ENCODE measurements at places on chromosomes 12 and 14. TPM values are rescaled to one million over a fixed set of nuclear protein-coding genes. Genes with fewer than 3 reads are reported as not detected.

Gene ATF7IP
- 98.4 TPM for total RNA-seq

GRCh38 chr12:90888316-90888715 is 66.7 kb downstream of the CCER1 start:
- no peak for DNase-seq

DNA sequence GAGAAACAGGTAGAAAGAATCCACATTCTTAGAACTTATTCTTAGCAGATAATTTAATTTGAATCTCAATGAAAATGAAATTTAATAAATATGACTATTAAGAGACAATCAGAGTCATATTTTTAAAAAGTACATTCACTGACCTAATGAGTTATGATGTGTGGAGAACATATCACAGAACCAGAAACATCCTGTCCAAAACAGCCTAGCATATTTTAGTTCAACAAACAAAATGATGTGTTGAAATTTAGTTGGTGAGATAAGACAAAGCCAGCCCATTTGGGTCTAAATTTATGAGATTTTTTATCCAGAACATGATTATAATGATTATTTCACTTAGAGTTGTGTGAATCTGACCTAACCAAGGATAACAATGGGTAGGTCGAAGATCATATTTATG is 25.8 kb downstream of the GABARAPL1 start:
- DNase-seq, result no peak

DNA sequence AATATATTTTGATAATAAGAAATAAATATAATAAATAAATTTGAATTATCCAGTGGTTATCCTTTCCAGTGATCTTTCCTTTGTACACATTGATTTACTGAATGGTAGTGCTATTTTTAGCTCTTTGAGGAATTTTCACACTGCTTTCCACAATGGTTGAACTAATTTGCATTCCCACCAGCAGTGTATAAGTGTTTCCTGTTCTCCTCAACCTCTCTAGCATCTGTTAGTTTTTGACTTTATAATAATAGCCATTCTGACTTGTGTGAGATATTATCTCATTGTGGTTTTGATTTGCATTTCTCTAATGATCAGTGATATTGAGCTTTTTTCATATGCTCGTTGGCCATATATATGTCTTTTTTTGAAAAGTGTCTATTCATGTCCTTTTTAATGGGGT is 333.7 kb downstream of the RAD51B start:
- DNase-seq, result no peak

DNA sequence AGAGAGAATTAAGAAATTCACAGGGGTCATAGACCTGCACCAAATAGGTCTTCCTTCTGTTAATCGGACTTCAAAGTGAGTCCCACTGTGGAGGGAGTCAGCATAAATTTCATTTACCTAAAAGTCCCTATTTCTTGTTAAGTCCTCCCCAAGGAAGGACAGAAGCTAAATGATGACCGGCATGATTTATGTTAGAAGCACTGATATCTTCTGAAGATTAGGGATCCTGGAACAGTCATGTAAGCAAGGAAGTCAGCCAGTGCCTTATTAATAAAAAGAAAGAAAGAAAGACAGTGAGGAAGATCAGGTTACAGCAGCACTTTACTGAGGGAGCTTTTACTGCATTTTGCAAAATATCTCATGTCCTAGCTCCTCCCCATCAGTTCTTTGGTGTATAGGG is 287.5 kb downstream of the FOXG1 start:
- no peak for DNase-seq

DNA sequence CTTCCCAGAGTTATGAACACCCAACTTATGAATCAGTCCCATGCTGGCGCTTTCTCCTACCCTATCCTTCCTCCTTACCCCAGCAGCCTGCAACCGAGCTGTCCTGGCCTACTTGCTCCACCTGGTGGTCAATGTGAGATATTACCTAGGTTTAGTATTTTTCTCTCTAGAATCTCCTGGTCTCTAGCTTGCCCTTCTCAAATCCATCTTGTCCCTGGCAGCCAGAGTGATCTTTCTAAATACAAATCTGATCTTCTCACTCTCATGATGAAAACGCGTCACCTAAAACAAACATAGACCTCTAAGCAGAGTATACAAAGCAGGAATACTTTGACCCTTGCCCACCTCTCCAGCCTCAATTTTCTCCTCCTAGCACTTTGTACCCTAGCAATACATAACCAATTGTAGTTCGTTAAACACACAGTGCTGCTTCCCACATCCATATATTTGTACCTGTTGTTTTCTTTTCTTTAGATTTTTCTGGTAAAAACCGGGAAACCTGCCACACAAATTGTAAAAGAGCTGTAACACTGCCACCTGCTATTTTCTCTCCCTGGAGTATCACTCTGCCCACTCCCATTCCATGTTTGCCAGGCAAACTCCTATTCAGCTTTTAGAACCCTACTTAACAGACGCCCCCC is 20.0 kb upstream of the TCP11L2 start:
- DNase-seq, result peak; percentile 53

GRCh38 chr14:87869619-87870583 is 123.1 kb downstream of the GALC start:
- no peak for DNase-seq

DNA sequence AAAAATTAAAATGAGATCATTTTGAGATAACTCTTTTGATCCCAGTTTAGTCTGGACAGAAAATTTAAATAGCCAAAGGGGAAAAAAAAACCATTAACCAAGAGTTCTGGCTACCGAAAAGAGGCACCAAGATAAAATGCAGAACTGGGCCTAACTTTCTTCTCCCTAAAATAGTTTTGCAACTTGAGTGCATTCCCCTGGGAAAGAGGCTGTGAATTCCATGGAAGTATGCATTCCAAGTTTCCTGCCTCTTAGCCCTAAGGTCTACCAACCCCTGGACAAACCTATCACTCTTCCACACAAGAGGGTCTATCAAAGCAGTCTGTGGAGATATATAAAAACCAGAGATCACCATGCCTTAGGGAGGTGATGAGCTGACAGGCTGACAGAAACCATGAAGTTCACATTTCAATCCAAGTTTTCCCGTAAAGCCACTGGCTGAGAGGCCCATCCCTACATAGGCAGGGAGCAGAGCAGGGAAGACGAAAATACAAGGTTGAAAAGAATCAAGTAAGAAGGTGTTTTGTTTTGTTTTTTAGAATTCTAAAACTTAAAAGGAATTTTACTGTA is 33.8 kb downstream of the DCP1B start:
- DNase-seq, result no peak

- no peak for DNase-seq
These were observed 64.2 kb upstream of the DICER1 start for GRCh38 chr14:95221531-95221930.

DNA sequence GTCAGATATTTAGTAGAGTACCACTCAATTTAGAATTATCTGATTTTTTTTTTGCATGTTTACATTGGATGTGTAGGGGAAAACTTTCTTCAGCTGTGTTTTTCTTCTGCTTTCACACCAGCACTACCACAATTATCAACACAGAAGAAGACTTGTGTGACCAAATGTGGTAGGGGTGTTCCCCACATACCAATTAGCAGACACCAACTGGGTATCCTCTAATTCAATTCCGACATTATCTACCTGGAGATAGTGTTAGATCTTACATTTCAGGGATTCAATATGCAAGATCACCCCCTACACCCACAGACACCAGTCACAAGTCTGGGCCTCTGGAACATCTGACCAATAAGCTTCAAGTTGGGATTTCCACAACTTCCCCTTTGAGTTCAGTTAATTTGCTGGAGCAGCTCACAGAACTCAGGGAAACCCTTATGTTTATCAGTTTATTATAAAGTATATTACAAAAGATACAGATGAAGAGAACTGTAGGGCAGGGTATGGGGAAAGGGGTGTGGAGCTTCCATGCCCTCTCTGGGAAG is 4.1 kb upstream of the KLRG1 start:
- DNase-seq, result no peak

- no peak for DNase-seq
These were observed 20.1 kb upstream of the FBXO21 start for GRCh38 chr12:117210266-117210918.

- no peak for DNase-seq
These were observed 45.7 kb downstream of the TTC6 start for GRCh38 chr14:37641117-37641516.

DNA sequence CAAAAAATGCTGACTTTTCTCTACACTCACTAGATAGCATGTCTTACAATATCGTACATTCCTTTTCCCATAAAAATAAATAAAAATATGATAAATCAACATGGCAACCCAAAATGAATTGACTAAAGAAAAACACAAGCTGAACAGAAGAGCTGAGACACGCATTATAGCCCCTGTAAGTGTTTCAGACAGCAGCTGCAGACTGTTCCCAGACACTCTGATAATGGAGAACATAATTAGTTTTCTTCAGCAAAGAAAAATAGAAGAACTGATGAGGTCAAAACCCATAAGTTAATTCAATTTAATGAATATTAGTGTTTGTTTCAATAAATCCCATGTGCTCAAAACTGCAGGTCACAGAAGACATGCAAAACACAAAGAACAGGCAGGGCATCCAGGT is 23.8 kb downstream of the ST8SIA1 start:
- DNase-seq, result no peak

GRCh38 chr14:87158283-87158682 is 834.7 kb downstream of the GALC start:
- no peak for DNase-seq

- no peak for DNase-seq
These were observed 55.2 kb downstream of the SPTB start for GRCh38 chr14:64824471-64824870.

DNA sequence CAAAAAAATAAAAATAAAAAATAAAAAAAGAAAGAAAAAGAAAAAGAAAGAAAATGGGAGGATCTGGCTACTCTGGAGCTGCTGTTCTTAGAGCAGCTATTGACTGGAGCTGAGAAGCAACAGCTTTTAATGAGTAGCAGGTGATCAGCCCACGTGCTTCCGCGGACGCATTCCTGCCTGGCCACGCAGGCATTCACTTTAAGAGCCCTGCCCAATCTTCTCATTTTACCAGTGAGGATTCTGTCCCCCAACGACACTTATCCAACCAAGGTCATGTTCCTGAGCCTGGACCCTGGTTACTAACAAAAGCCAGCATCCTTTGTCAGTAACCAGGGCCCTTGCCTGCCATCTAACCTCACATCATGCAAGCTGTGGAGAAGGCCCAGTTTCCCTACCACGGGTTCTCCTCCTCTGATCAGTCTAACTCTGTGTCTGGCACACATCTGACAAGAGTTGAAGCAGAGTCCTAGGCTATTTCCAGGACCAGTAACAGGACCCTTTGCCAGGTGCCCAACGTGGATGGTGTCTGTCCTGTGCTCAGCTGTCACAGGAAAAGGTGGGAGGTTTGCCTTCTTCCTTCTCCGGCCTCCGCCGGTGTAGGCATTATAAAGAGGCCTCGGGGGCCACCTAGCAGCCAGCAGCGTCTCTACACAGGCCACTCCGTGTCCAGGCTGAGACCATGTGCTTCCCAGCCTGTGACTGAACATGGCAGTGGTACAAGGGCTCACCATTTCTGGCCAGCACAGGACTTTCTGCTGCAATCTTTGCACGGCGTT is 60.9 kb upstream of the GPATCH2L start:
- DNase-seq, result no peak

All from aorta (tissue), 5 donors.